ENCODE measurements at places on chromosomes 12 and 14.

DNA sequence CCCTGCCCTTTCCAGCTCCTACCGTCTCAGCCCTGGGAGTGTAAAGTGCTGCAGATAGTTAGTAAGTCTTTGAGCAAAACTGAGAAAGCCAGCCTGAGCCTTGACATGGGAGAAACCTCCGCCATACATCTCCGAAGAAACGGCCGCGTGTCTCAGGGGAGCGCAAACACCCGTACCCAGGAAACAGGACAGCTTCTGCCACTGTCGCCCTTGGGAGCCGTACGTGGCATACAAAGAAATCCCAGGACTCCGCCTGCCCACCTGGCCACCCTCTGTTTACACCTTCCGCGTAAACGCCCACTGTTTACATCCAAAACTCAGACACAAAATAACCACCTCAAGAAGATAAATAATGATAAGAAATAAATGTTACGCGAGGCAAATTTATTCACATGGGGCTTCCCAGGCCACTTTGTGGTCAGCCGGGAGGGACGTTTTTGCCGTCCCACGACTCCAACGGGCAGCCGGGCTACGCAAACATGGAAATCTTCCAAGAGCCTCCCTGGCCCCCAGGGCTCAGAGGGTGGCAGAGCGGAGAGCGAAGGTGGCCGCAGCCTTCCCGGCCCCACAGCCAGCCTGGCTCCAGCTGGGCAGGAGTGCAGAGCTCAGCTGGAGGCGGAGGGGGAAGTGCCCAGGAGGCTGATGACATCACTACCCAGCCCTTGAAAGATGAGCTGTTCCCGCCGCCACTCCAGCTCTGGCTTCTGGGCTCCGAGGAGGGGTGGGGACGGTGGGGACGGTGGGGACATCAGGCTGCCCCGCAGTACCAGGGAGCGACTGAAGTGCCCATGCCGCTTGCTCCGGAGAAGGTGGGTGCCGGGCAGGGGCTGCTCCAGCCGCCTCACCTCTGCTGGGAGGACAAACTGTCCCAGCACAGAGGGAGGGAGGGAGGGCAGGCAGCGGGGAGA is at the start of gene BDKRB2:
Gene BDKRB2, plus strand, starts transcription at position 689 of the 908 bp plus-strand sequence. CDS start 32,269 bp downstream, outside the sequence.
- no peak for DNase-seq

DNA sequence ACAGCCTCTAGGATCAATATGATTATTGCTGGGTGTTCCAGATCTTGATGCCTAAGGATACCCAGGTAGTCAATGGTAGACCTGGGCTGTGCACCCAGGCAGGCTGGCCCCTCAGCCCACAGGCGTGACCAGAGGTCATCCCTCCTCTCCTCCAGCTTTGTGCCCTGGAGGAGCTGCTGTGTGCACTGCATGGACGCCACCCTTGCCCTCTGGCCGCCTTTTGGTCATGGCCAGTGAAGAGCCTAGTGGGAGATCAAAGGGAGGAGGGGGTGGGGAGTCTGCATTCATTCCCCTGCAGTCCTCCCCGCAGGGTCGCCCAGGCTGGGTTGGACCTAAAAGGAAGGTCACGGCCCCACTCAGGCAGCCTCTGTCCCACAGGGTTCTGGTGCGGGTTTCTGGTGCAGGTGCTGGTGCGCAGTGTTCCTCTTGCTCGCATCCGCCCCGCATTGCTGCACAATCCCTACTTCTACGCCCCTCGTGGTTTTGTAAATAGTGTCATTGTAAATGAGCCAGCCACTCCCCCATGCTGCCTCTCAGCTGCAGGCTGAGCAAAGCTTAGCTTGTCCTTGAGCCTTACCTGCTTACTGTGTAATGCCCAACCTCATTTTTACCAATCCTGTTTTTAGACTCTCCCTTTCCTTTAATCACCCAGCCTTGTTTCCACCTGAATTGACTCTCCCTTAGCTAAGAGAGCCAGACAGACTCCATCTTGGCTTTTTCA is 55.3 kb downstream of the PSMA6 start:
- no peak for DNase-seq

DNA sequence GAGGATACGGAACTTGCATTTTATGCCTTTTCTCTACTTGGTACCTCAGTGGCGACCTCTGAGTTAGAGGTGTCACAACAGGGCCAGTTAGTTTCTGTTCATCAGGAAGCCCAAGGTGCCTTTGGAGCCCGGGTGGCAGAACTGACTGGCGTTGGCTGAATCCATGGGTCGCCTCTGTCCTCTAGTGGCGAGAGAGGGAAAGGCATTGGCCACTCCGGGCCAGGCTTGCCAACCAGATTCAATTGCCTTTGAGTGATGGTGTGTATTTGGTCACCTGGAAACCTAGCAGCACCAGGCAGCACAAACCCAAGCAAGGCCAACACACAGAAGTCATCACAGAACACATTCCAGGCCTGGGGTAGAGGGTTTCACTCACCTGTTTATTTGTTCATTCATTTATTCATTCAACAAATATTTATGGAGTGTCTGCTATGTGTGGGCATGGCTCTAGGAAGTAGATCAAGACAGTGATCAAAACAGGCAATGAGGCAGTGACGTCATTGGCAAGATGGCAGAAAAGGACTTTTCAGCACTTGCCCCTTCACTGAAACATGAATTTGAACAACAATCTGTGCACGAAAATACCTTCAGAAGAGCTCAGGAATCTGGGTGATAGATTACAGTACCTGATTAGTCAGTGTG is 40.5 kb upstream of the KCNA5 start:
- DNase-seq = peak; percentile 40

GRCh38 chr12:67645126-67645525 is 3.4 kb upstream of the DYRK2 start:
- DNase-seq = no peak

DNA sequence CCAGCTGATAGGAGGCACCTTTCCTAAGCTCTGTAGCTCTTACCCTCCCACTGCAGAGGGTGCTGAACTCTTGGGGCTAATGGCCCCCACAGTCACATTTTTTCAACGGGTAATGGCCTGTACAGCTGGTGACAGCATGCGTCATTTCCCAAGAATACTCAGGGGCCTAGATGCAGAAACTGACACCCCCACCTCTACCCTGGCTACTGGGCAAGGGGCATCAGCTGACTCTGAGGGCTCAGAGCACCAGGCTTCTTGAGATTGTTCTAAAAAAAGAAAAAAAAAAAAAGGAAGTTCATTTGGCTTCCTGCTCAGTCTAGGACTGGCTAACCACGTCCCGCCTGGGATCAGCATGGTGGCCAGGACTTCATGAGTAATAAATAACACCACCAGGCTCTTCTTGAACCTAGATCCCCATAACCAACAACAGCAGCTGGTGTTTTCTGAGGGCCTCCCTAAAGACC is 35.2 kb downstream of the ZFP36L1 start:
- peak; percentile 57 for DNase-seq

DNA sequence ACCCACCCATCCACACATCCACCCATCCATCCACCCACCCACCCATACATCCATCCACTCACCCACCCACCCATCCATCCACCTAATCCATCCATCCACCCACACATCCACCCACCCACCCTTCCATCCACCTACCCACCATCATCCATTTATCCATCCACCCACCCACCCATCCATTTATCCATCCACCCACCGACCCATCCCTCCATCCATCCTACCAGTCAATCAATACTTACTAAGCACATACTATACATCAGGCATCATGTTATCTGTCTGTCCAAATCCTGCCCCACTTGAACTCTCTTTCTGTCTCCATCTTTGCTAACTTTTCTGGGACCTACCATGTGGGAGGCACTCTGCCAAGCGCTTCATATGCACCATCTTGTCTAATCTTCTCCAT is 15.4 kb downstream of the GALNT9 start:
- DNase-seq = no peak

- DNase-seq = no peak
These were observed 196.6 kb upstream of the EGLN3 start for GRCh38 chr14:34147461-34147860.

DNA sequence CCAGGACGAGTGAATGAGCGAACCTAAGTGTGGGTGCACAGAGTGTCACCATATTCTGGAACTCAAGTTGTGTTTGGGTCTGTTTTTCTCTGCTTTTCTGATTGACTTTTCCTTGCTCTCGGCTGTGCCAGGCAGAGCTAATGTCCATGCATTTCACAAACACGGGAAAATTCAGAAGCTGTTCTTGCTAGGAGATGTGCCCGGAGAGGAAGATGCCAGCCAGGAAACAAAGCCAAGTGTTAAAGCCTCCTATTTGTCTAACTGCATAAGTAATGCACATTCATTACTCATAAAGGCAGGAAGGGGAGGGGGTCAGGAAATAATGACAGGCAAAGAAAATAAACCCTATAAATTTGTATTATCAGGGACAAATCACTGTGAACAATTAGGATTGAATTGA is 250.4 kb upstream of the SFSWAP start:
- DNase-seq = no peak

DNA sequence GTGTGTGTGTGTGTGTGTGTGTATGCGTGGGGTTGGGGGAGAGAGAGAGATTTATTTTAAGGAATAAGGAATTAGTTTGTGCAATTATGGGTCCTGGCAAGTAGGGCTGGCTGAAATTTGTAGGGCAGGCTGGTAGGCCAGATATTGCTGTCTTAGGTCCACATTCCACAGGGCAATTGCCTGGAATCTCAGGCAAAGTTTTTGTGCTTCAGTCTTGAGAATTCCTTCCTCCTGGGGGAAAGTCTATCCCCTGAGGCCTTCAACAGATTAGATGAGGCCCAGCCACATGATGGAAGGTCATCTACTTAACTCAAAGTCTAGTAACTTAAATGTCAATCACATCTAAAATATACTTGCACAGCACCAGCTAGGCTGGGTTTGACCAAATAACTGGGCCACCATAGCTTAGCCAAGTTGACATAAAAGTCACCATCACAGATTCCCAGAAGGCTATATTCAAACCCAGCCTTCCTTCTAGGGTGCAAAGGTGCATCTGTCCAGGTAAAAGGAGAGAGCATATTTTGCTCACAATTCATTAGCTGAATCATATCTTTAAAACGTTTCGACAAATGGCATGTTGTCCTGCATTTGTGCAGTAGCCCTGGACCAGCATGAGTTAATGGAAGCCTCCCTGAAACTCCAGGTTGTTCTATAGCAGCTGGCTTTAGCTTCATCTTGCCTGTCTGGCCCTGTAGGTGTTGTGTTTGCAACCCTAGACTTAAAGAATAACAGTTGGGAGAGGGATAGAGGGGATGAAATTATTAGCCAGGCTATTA is 63.1 kb downstream of the C14orf132 start:
- DNase-seq = no peak

GRCh38 chr14:61188978-61189808 is 91.9 kb downstream of the TMEM30B start:
- DNase-seq = peak; percentile 12

GRCh38 chr14:52402812-52403526 is 88.9 kb downstream of the PTGER2 start:
- DNase-seq = no peak

GRCh38 chr12:57149245-57149900 is 2.0 kb upstream of the LRP1-AS start:
- DNase-seq = no peak

- DNase-seq = no peak
These were observed 52.4 kb downstream of the VCPKMT start for GRCh38 chr14:50063876-50064420.

- DNase-seq = no peak
These were observed 103.3 kb upstream of the FZD10 start for GRCh38 chr12:130058926-130059472.

GRCh38 chr14:73713803-73714655 is at the start of gene PNMA1:
Gene PNMA1 (minus strand): TSS chr14:73714384. CDS start chr14:73713639, 745 bp downstream.
- DNase-seq = peak; percentile 88

DNA sequence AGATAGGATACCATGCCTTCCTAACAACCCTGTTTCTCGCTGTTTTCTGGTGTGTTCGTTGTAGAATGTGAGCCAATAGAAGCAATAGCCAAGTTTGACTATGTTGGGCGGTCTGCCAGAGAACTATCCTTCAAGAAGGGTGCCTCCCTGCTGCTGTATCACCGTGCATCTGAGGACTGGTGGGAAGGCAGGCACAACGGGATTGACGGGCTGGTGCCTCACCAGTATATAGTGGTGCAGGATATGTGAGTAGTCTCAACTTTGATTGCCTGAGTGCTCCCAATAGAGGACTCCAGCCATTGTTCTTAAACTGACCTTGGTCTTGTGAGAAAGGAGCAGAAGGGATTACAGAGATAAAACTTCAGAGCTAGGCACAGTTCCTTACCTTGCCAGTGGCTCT is 96.2 kb downstream of the KICS2 start:
- DNase-seq = peak; percentile 57

DNA sequence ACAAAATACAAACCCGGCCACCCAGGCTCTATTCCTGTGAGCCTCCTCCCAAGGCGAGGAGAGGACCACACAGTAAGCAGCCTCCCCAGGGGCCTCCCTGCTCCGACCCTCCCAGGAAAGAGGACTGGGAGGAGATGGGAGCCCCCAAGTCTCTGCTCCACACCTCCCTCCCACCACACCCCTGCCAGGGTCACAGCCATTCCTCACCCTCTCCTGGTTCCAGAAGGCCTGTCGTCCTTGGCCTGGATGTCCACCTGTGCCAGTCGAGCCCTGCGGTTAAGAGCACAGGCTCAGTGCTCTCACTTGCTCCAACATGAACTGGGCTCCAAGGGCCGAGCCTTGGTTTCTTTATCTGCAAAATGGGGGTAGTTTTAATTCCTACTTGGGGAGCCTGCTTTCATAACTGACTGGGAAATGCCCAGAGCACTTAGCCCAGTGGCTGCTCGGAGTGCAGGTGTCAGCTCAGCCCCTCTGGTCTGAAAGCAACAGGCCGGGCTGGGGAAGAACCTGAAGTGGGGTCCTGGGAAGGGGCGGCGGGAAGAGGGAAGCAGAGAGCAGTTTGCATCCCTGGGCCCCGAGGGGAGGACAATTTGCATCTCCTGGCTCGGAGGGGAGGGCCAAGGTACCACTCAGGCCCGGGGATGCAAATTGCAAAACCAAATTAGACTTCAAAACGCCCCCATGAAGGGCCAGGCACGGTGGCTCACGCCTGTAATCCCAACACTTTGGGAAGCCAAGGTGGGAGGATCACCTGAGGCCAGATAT is 23.6 kb downstream of the TCHP start:
- no peak for DNase-seq

DNA sequence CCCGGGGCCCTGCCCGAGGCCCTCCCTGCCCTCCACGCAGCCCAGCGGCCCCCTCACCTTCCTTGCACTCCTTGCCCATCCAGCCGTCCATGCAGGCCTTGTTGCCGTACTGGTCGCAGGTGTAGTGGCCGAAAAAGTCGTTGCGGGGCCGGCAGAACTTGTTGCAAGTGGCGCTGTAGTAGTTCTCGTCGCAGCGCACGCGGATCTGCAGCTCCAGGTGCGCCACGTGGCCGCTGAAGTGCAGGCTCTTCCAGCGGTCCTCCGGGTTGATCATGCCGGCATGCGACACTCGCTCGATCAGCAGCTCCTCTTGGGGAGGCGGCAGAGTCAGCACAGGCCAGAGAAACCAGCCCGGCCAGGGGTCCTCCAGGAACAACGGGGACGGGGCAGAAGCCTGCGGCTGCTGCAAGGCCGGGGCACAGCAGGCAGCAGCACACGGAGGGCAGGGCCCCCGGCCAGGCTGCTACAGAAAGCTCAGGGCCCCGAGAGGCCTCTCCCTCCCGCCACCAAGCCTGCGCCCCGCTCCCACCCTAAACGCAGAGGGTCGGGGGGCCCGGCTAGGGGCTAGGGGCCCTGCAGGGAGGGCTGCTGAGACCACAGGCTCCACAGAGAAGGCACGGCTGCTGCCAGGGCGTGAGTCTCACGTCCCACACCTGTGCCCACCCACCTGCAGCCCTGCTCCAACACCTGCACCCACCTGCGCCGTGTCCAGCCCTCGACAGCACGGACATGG is 12.7 kb downstream of the JAG2 start:
- no peak for DNase-seq

- DNase-seq = no peak
These were observed 187.0 kb downstream of the SPTSSA start for GRCh38 chr14:34275078-34275477.

GRCh38 chr14:36091096-36091495 is 85.4 kb downstream of the PTCSC3 start:
- DNase-seq = peak; percentile 36
